ENCODE measurements at places on chromosomes 13 and 19. TPM values are rescaled to one million over a fixed set of nuclear protein-coding genes. Genes with fewer than 3 reads are reported as not detected.

DNA sequence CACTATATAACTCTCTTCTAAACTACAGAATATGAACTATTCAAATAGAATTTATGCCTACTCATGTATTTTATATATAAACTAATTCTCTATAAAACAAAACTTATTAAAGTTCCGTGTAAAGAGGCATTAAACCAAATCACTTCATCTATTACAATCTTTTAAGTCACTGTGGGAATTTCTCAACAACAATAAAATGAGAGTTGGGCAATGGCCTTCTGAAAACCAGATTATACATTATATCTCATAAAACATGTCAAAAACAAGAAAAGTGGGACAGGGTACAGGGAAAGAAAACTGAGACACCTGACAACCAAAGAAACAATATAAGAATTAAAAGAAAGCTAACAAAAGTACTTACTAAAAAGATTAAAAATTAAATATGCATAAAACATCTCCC is 145.2 kb downstream of the DIAPH3 start:
- H3K27ac ChIP-seq: no peak overlapping the region
- no peaks in the 10 kb centered on the region for H3K27me3 ChIP-seq
- no peaks in the 10 kb centered on the region for H3K4me1 ChIP-seq
- DNase-seq: no peak
- no peaks in the 10 kb centered on the region for H3K36me3 ChIP-seq

ZNF628 gene
- polyA plus RNA-seq: 7.2 TPM

GRCh38 chr13:96700657-96701056 is 293.6 kb downstream of the OXGR1 start:
- DNase-seq: no peak
- H3K36me3 ChIP-seq: no peaks in the 10 kb centered on the region
- H3K27me3 ChIP-seq: no peaks in the 10 kb centered on the region
- H3K4me3 ChIP-seq: no peak overlapping the region

DNA sequence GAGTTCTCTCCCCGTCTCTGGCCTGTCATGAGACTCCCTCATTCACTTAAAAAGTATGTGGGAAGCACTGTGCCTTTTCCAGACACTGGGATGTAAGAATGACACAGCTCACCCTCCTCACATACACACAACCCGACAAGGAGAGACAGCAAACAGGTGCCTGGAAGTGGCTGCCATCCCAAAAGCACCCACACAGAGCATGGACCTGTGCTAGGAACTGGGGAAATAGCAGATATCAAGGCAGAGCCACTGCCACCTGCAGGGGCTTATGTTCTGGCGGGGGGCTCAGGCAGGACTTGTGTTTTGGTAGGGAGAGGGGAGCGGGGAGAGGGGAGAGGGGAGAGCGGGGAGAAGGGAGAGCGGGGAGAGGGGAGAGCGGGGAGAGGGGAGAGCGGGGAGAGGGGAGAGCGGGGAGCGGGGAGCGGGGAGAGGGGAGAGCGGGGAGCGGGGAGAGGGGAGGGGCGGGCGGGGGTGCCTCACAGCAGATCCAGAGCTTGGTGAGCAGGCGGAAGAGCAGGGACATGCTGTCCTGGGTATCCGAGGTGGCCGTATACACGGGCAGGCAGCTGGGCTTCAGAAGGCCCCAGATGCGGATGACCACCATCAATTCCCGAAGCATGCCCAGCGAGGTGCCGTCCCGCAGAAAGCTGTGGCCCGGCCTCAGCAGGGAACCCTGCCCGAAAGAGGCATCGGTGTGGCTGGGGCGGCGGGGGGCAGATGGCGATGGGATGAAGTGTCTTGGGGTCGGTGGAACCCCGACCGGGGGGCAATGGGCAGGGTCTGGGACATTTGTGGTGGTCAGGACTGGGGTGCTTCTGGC is 12.2 kb downstream of the CFD start:
- H3K27ac ChIP-seq: peak overlapping the region; percentile 69
- H3K4me3 ChIP-seq: no peak overlapping the region
- no peak for DNase-seq
- peaks cover 37% of the 10 kb centered on the region for H3K4me1 ChIP-seq

DNA sequence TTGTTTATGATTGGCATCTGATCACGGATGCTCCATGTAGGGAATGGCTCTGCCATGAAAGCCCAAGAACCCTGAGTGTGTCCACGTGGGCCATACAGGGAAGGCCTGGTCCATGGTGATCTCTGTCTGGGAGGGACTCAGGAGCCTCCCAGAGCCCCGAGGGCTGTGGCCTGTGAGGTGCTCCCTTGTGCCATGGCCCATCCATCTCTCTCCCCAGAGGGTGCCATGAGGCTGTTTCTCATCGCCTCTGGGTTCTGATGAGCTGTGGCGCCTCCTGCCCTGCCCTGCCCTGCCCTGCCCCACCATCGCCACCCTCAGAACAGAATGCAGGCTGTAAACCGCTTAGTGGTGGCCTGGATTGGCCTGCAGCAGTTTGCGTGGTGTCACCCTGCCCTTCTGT is 83.1 kb downstream of the ATP11A start:
- H3K27me3 ChIP-seq: no peaks in the 10 kb centered on the region
- H3K4me1 ChIP-seq: peaks cover 22% of the 10 kb centered on the region
- no peaks in the 10 kb centered on the region for H3K36me3 ChIP-seq
- no peak for DNase-seq
- H3K4me3 ChIP-seq: no peak overlapping the region
- no peak overlapping the region for H3K27ac ChIP-seq

SIGLEC5 gene
- polyA plus RNA-seq: 1.2 TPM

DNA sequence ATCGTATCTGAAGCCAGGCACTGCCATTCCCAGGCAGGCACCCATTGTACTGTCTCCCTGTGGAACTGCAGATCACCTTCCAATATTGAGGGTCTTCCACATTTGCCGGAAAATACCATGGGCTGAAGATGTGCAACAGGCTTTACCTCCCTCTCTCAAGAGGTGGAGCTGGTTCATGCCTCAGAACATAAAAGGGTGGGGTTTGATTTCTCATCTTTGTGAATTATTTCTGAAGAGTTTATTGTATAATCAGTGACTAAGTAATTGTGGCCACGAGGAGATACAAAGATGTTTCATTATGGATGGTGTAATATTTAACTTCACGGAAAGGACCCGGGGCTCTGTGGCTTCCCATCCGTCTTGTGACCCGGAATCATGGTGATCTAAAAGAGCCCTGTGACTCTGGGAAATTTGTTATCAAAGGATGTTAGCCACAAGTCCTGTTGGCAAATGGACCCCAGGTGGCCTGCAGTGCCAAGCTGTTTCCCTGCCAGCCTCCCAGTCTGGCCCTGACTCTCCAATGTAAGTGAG is 230.5 kb downstream of the LACC1 start:
- H3K27ac ChIP-seq: no peak overlapping the region
- no peak for DNase-seq
- peaks cover 34% of the 10 kb centered on the region for H3K4me1 ChIP-seq
- no peak overlapping the region for H3K4me3 ChIP-seq
- H3K36me3 ChIP-seq: no peaks in the 10 kb centered on the region

- no peak overlapping the region for H3K27ac ChIP-seq
- no peak overlapping the region for H3K4me3 ChIP-seq
- no peak for DNase-seq
- no peaks in the 10 kb centered on the region for H3K36me3 ChIP-seq
Measured at GRCh38 chr19:29308977-29309590, 96.1 kb upstream of the UQCRFS1 start.

- H3K27me3 ChIP-seq: no peaks in the 10 kb centered on the region
- DNase-seq: no peak
- no peak overlapping the region for H3K4me3 ChIP-seq
Measured at GRCh38 chr13:61110732-61111131, 304.9 kb downstream of the PCDH20 start.

MEGF8 gene
- 2.6 TPM for polyA plus RNA-seq

ZNF560 gene
- polyA plus RNA-seq: not detected

GRCh38 chr19:45821570-45821969 is 6.5 kb upstream of the RSPH6A start:
- H3K4me3 ChIP-seq: no peak overlapping the region
- H3K4me1 ChIP-seq: peaks cover 14% of the 10 kb centered on the region
- no peak for DNase-seq
- H3K36me3 ChIP-seq: peaks cover 86% of the 10 kb centered on the region

DNA sequence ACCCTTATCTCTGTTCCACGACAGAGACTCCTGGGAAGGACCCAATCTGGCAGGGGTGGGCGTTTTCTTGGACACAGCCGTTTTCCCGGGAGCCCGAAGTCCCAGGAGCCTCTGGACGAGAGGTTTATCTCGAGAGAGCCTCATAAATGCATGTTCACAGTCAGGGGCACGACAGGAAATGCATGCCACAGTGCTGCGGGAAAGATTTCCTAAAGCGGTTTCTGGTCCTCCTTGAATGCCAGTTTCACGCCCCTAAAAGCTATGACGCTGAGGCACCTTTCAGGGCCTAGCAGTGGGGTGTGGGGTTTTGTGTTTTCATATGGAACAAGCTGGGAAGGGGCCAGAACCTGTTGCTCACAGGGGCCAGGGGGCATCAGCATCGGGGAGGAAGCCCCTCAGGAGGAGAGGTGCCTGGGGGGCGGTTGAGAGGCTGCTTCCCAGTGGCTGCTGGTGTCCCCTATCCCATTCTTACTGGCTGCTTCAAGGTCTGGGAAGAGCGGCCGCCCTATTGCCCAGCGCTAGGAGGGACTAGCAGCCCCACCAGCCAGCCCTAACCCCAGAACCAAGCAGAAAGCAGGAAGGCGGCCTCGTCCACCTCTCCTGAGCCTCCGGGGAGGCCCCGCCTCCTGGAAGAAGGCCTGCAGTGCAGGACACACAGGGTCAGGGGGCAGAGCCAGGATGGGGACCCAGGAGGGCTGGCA is 157.0 kb downstream of the KDM4B start:
- peaks cover 44% of the 10 kb centered on the region for H3K36me3 ChIP-seq
- no peaks in the 10 kb centered on the region for H3K27me3 ChIP-seq
- H3K4me1 ChIP-seq: peaks cover 30% of the 10 kb centered on the region

DNA sequence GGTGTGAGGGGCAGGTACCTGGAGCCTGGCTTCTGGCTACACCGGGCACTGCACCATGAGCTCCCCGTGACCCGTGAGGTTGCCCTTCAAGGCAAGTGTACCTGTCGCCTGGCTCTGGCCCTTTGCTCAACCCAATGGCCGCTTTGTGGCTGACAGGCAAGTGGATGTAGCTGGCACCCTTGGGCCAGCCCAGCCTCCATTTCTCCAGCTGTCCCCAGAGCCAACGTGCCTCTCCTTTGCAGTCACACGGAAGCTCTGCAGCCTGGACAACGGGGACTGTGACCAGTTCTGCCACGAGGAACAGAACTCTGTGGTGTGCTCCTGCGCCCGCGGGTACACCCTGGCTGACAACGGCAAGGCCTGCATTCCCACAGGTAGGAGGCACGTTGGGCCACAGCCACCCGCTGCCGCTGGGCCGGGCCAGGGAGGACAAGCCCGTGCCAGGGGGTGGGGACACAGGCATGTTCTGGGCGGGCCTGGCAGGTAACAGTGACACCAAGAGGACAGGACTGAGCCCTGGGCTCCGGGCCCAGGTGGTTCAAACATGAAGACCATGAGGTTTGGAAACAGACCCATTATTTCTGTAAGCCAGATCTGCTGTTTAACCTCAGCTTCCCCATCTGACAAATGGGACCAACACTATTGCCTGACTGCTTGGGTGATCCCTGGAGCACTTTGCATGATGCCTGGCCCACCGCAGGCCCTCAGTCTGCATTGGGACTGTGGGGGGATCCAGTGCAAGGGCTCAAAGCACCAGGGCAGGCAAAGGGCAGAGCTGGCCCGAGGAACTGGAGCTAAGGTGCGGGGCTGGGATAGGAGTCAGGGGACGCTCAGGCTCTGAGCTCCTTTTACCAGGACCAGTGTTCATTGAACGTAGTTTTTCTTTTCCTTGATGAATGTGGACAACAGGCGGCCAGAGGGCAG is 17.5 kb upstream of the PROZ start:
- H3K27me3 ChIP-seq: no peaks in the 10 kb centered on the region
- H3K4me1 ChIP-seq: no peaks in the 10 kb centered on the region
- no peak overlapping the region for H3K4me3 ChIP-seq
- H3K36me3 ChIP-seq: peaks cover 12% of the 10 kb centered on the region

DNA sequence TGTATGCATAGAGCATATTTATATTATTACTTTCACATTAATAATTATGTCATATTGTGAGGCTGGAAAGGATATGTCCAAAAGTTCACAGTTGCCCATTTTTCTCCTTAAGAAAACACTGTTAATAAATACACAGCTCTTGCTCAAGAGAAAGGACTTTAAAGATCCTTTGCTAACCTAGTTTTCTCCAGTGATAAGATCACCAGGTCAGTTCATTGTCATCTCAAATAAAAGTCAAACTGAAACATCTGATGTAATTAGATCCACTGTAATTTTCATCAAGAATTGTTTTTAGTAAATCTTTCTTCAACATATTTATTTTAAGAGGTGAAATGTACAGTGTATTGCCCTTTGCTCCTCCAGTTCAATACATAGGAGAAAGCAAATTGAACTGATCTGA is 82.8 kb upstream of the KLHL1 start:
- no peak overlapping the region for H3K4me3 ChIP-seq
- no peaks in the 10 kb centered on the region for H3K27me3 ChIP-seq
- DNase-seq: no peak

- DNase-seq: no peak
- H3K4me3 ChIP-seq: no peak overlapping the region
- no peak overlapping the region for H3K27ac ChIP-seq
Measured at GRCh38 chr13:59743195-59743594, 420.5 kb downstream of the DIAPH3 start.

GPC6 gene
- polyA plus RNA-seq: 0.70 TPM

ITGBL1 gene
- 0.53 TPM for polyA plus RNA-seq

MAMSTR gene
- 0.46 TPM for polyA plus RNA-seq

- H3K4me1 ChIP-seq: peaks cover 34% of the 10 kb centered on the region
- no peaks in the 10 kb centered on the region for H3K36me3 ChIP-seq
- peaks cover 37% of the 10 kb centered on the region for H3K27me3 ChIP-seq
- no peak for DNase-seq
- H3K4me3 ChIP-seq: no peak overlapping the region
Measured at GRCh38 chr19:296476-297225, 5.4 kb upstream of the PLPP2 start.

- H3K36me3 ChIP-seq: no peaks in the 10 kb centered on the region
- H3K27ac ChIP-seq: no peak overlapping the region
- H3K4me3 ChIP-seq: no peak overlapping the region
- H3K27me3 ChIP-seq: no peaks in the 10 kb centered on the region
Measured at GRCh38 chr13:40583738-40584137, 82.7 kb downstream of the FOXO1 start.

DNA sequence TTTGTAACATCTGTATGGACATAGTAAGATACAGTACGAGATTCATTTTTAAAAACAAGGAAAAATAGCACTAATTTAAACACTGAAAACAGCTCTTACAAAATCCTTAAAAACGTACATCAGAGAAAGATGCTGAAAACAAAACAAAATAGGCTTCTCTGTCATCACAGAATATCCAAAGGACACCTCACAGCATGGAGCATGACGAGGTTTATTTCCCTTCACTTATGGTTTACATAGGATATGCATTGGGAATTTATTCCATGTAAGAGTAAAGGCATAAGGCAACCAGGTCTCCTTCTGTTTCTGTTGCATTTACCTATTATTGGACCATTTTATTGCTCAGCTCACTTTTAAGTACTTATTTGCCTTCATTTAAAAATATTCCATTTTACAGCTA is 3.0 kb downstream of the KCTD12 start:
- no peaks in the 10 kb centered on the region for H3K36me3 ChIP-seq
- H3K27ac ChIP-seq: peak overlapping the region; percentile 84
- H3K27me3 ChIP-seq: no peaks in the 10 kb centered on the region
- H3K4me3 ChIP-seq: peak overlapping the region; percentile 59
- peaks cover 29% of the 10 kb centered on the region for H3K4me1 ChIP-seq

- DNase-seq: no peak
- H3K4me3 ChIP-seq: no peak overlapping the region
- H3K4me1 ChIP-seq: peaks cover 11% of the 10 kb centered on the region
- no peak overlapping the region for H3K27ac ChIP-seq
- H3K36me3 ChIP-seq: peaks cover 93% of the 10 kb centered on the region
- no peaks in the 10 kb centered on the region for H3K27me3 ChIP-seq
Measured at GRCh38 chr13:110499621-110500281, 61.8 kb downstream of the RAB20 start.
